ENCODE measurements at places on chromosomes 6 and 20.

DNA sequence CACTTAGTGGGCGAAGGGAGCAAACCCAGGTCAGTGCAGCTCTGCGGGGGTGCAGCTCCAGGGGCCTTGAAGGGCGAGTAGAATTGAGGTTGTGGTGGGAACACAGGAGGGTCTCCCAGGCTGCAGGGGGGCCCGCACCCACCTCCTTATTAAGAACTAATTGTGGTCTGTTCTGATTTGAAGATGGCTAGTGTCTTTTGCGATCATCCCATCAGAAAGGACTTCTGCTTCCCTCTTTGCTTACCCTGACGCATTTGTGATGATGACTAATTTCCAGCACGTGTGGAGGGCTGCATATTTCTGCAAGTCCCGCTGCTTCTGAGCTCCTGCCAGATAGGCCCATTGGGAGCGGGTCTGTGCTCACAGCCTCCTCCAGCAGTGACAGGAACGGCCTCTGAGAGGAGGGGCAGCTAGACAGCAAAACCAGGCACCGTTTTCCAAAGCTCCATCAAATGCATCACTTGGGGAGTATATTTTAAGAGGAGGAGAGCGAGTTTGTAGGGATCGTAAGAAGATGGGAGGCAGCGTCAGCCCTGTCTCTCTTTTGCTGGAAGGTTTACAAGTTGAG, 268.9 kb downstream of the CDH4 start:
- DNase-seq, result no peak

DNA sequence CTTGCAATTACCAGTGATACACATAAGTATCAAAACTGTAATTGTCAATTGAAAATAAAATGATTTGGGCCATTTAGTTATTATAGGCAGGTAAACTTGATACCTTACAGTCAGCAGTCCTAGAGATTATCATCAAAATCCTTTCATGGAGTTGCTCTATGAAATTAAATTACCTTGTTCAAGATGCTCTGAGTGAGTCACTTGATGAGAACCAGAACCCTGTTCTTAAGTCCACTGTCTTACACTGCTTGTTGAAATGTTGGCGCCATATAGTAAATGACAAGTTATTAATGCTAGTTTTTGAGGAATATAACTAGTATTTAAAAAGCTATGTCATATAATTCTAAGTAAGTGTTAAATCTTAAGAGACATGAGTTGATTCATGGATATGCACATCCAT, 37.2 kb upstream of the BAG2 start:
- no peak for DNase-seq

- DNase-seq, result no peak
Measured at GRCh38 chr6:75145976-75146375, 59.9 kb downstream of the COL12A1 start.

GRCh38 chr6:168734523-168734922, 293.5 kb downstream of the SMOC2 start:
- DNase-seq, result no peak

DNA sequence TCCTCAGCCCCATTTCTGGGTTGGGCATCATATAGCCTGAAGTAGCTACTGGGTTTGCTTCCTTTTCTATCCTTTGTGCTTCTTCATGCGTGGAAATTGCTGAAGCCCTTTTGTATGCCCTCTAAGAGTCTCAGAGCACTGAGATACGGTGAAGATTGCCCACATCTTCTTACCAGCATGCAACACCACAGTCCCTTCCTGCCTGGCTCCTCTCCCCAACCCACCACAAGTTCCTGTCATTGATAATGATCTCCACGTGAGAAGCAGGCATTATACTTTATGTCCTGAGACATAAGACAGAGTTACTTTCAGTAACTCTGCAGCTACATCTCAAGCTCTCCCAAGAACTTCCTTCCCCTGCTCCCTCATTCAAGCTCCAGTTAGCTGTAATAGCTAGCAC, 15.8 kb upstream of the PLCB4 start:
- DNase-seq, result no peak

GRCh38 chr6:40688214-40688761, 101.1 kb upstream of the LRFN2 start:
- no peak for DNase-seq

- DNase-seq, result no peak
Measured at GRCh38 chr20:54091120-54091480, 20.7 kb upstream of the BCAS1 start.

DNA sequence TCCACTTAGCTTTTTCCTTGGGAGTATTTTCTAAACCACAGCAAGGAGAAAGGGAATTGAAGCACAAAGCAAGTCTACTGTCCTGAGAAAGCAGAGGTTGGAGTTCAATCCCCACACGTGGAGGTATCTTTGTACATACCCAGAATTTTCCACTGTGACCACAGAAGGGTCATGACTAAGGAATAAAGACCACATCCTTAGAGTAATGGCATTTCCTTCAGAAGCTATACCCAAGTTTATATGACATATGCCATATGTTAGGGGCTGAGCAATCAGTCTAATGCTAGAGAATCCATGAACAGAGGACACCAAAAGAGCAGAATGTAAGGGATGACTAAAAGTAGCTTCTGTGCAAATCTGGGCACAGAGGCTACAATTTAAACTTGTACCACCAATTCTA, 46.4 kb downstream of the ATG5 start:
- DNase-seq, result no peak

GRCh38 chr6:148973538-148974208, 226.8 kb downstream of the UST start:
- no peak for DNase-seq

DNA sequence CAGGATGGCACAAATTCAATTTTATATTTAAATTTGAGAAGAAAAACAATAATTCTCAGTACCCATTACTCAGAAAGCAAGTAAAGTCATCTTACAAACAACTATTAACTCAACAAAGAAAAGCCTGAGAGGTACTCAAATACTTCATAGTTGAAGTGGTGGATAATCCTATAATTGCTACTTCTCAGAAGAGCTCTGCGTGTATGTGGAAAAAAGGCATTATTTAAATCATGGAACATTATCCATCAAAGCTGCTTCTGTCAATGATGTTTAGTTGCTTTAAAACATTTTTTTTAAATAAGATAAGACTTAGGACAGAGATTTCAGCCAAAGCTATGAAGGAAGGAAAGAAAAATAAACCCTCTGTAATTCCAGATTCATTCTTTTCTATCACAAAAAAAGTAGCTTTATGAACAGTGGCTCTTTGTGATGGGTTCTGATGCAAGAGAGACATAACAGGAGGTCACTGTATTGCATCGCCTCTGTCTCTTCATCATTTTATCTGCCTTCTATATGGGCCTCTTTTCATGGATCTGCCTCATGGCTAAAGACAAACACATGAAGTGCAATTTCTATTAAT, 367.9 kb upstream of the SLC35B3 start:
- no peak for DNase-seq

GRCh38 chr6:13718123-13718458, 6.5 kb upstream of the RANBP9 start:
- DNase-seq, result no peak

GRCh38 chr20:5181958-5182357, 55.1 kb downstream of the CDS2 start:
- DNase-seq, result no peak

- no peak for DNase-seq
Measured at GRCh38 chr6:89599727-89600126, 38.8 kb downstream of the LYRM2 start.

DNA sequence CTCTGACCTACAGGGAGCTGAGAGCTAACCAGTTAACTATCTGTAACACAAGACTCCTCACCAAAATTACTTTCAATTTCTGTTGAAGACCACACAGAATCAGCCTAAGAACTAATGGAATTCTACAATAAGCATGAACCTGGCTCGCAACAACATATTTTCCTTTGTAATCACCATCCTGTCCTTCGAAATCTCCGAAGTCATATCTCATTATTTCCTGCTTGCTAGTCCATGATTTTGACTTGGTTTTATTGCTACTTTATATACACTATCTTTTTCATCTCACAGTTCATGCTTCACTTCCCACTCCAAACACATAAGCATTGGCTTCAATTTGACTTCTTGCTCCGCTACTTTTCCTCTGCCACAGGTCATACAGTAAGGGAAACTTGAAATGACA, 405.8 kb upstream of the FKBP1C start:
- no peak for DNase-seq

DNA sequence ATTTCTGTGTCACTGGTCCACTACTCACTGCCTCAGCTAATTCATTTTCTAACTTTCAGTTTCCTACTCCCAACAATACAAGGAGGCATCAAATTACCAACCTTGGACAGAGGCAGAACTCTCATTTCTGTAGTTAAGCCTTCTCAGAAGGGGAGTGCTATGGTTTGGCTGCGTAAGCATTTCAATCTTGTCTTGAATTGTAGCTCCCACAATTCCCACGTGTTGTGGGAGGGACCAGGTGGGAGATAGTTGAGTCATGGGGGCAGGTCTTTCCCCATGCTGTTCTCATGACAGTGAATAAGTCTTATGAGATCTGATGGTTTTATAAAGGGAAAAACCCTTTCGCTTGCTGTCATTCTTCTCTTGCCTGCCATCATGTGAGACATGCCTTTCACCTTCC, 22.9 kb downstream of the HLA-DRA start:
- DNase-seq, result no peak

DNA sequence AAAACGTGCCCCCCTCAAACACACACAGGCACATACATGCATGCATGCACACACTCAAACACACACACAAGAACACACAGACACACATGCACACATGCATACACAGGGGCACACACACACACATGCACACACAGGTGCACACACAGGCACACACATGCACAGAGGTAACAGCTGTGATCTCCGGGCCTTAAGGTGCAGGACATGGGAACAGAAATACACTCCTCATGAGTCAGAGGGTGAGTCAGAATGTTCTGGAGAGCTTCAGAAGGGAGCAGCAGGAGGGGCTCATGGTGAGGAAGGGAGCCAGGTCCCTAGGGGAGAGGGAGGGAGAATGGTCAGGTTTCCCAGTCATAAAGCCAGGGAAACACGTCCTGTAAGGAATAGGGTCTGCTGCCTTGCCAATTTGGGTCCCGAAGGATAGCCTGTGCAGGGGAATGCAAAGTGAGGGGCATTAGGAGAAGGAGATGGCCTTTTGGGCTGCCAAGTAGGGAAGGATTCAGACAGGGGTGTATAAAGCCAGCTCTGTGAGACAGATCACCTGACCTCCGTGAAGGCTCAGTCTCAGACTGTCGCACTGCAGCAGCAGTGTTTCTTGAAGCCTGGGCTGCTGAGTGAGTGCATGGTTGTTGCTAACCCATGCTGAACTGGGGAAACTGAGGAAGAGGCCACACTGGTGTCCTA, 123.9 kb downstream of the MAFB start:
- no peak for DNase-seq

- DNase-seq, result no peak
Measured at GRCh38 chr6:170243791-170244291, 47.0 kb downstream of the DLL1 start.

DNA sequence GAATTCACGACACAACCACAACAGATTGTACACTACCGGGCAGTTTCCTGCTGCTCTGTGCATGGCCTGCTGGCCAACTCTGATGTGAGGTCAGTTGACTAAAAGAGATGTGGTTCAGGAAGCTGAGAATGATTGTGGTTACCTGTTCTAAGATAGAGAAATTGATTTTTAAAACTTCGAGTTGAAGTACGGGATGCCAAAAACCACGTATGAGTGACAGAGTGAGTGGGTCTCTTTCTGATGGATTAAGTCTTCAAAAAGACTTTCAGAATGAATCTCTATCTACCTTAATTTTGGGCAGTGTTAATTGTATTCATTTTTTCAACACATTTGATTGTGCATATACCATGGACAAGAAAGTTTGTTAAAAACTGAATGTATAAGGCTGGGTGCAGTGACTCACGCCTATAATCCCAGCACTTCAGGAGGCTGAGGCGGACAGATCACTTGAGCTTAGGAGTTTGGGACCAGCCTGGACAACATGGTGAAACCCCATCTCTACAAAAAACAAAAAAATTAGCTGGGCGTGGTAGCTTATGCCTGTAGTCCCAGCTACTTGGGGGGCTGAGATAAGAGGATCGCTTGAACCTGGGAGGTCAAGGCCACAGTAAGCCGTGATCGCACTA, 121.2 kb downstream of the SGK1 start:
- no peak for DNase-seq

DNA sequence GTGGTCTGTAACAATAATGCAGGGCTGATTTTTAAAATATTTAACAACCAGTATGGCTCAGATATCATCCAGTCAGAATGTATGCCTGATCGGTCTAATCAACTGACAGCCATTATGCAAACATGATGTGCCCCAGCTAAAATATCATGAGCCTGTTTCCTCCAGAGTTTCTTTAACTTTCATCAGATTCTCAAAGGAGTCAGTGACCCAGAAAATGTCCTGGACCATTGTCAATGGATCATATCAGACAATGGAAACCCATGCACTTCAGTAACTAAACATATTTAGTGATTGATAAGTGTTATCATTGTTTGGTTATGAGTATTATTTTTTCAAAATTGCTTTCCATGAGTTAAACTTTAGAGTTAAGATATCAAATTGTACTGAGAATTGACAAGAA, 173.5 kb downstream of the LMBRD1 start:
- no peak for DNase-seq

DNA sequence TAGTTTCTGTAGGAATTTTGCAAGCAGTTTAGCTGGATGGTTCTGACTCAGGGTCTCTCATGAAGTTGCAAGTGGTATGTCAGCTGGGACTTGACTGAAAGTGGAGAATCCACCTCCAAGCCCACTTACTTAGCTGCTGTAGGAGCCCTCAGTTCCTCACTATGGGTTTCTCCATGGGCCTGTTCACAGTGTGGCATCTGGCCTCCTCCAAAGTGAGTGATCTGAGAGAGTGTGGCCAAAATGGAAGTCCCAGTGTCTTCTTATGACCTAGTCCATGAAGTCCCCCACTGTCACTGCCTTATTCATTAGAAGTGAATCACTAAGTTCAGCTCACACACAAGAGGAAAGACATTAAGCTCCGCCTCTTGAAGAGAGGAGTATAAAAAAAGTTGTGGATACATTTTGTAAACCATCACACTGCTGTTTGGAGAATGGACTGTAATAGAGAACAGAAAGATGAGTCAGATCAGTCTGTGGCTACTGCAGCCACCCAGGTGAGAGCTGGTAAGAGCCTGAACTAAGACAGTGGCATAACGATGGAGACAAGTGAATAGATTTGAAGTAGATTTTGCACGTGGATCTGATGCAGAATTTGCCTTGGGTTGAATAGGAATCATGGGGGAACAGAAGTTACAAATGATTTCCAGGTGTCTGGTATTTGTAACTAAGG, 4.9 kb upstream of the NELFCD start:
- DNase-seq, result no peak

- DNase-seq, result no peak
Measured at GRCh38 chr6:149343501-149343900, 26.0 kb downstream of the TAB2 start.

DNA sequence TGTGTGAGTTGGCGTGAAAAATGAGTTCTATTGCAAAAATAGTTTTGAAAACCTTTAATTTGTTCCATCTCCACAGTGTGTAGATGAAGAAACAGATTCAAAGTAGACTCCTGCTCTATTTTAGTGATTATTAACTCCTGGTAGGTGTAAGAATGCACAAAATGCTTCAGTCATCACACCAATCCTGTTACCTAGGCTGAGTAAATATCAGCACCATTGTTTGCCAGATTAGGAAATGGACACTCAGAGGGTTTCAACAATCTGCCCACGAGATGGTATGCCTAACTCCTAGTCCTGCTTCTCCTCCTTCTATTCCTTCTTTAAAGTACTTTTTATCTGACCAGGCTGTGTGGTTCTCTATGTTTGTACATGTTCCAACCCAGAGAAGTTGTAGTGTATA, 108.9 kb upstream of the AHI1 start:
- no peak for DNase-seq

Data from stimulated activated CD8-positive, alpha-beta memory T cell treated with anti-CD3 and anti-CD28 coated beads, Interleukin-15, amount 100 ng/mL, for 1 hour (primary cell).